Stimulated activated CD8-positive, alpha-beta memory T cell treated with anti-CD3 and anti-CD28 coated beads, Interleukin-15, amount 100 ng/mL, for 4 hours (primary cell): ENCODE measurements at places on chromosomes 16 and 17.

DNA sequence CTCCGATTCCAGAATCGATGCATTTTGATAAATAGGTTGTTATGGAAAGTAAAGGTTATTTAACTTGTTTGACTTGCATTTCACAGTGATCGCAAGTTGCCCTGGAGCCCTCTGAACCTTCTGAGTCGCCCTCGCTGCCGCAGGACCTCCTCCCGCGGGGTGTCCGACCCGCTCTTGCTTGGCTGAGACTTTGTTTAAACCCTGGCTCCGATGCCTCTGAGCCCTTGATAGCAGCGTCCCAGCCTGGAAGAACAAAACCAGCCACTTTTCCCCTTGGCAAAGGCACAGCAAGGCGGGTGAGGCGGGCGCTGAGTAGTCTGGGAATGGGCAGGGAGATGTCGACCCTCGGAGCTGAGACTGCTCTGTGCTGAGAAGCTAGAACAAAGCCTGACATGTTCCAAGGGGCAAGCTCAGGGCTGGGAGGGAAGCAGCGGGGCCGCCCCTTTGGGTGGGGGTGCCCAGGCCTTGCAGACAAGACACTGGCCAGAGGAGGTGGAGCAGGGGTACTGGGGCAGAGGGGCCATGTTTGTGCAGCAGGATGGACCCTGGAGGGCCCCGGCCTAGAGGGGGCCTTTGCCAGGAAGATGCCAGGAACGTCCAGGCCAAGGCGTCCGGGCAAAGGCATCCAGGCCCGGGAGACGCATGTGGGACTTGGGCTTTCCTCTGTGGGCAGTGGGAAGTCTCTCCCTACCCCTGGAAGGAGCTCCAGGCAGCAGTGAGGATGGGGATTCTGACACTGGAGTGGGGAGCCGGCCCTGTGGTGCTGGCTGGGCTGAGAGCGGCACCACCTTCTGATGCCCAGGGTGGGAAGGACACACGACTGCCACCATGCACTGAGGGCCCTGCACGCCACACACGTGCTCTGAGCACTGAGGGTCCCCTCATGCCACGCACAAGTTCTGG is 30.3 kb upstream of the CDH15 start:
- DNase-seq: no peak

GRCh38 chr16:71428385-71428784 is 13.5 kb downstream of the TLE7 start:
- DNase-seq: no peak

DNA sequence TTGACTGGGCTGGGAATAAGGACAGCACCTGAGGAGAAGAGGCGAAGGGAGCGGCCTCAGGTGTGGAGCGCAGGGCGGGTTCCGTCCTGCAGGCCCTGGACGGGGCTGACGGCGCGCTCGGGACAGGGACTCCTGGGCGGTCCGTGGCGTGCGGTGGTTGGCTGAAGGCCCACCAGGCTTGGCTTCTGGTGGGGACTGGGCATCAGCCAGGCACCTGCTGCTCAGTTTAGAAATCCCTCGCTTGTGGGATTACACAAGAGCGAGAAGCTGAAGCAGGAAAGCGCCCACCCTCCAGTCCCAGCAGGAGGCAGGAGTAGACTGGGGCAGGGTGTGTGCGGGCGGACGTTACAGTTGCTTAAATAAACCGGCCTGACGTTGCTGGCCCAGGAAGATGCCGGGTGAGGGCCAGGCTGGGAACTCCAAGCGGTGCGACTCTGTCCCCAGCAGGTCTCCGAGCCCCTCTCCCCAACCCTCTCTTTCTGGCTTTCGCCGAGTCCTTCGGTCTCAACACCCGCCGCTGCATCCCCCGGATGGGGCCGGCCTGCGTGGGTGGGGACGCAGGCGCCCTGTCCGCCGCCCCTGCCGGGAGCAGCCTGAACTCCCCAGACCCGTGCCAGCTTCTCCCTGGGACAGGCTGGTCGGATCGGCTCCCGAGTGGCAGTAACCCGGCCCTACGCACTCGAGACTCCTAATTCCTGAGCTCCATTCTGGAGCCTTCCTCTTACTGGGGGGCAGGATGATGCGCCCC is 639 bp downstream of the MIF4GD start:
- DNase-seq: peak; percentile 12

DNA sequence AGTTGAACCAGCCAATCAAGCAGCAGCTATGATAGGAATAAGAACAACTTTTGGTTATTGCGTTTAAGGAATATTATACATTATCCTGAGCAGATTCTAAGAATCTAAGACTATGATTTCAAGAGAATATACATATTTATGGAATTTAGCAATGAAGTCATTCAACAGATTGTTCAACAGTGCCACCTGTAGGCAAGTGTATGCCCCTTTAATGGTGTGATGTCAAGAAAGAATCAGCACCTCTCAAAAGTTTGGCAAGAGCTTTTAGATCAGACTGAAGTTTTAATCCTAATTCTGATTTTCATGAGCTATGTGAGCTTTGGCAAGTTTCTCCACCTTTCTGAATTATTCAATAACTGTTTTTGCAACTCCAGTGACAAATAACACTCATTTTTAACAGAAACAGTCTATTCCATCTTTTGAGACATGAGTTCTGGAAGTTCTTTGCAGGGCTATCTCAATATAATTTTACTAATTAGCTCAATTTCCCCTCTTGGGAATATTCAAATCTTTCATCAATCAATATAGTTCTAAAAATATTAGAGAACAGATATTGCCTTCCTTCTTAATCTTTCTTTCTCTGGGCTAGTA is 474.3 kb upstream of the TOM1L1 start:
- DNase-seq: no peak

GRCh38 chr17:16915752-16916556 is 56.0 kb downstream of the TNFRSF13B start:
- DNase-seq: no peak

DNA sequence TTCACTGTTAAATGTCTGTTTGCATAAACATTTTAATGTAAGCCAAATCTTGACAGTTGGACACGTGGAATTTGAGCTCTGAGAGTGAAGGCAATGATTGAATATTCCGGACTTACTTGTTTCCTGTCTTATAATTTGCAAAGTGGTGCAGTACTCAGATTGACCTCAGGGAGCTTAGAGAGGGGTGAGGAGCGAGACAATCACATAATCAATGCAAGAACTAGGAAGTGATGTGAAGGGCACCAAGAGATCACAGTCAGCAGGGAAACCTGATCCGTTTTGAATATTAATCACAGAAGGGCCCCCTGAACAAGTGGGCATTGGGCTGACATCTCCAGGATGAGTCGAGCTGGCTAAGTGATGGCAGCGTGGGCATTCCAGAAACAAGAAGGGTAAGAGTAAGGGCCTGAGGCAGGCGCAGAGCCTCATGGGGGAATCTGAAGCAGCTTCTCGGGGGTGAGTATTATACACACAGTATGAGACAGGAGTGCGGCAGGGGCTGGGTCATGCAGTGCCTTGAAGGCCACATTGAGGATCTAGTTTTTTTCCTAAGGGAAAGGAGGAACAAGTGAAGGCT is 26.1 kb downstream of the TEX2 start:
- no peak for DNase-seq

DNA sequence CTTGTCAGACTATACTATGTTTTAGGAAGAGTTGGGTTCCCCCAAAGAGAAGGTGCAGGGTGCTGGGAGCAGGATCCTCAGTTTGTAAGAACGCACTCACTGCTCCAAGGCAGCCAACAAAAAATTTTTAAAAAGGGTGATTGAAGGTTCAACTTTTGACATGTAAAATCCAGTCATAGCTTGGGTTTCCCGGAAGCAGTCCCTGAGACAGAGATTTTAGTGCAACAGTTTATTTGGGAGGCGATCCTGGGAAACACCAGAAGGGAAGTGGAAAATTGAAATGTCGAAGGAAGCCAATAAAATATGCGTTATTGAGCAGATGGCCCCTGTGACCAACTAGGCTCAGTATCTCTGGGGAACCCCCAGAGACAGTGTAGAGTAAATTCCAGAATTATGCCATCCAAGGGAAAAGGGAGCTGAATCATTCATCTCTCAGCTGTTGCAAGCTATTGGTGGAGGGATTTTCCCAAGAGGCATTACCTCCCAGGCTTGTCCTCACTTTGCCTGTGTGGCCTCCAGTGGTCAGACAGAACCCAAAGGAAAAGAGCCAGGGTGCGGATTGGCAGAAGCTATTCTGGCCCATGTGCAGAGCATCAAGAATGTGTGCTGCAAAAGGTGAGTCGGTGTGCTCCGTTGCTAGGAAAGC is 72.9 kb downstream of the HS3ST3B1 start:
- DNase-seq: no peak

GRCh38 chr17:13568582-13569397 is 32.9 kb downstream of the HS3ST3A1 start:
- no peak for DNase-seq

DNA sequence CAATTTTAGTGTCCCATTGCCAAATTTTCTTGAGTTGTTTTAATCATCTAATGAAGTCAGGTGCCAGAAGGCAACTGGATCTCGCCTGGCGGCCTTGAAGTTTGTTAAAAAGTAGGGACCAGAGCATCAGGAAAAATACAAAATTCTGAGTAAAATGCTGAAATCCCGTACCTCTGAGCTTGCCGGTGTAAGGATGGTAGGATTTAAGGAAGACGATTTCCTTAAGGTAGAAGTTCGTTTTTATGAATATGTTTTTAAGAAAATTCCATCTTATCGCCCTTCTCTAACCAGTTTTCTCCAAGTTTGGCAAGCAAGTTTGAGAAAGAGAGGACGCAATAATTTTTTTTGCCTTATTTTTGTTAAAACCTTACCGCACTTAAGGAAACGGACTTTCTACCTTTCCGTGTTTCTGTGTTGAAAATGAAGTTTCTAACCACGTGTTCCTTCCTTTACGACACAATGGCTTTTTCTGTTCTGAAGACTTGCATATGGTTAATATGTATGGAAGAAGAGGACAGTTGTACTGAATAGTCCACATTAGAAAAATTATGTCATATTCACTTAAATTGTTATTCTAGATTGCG is 748 bp downstream of the ATF7IP2 start:
- DNase-seq: no peak

DNA sequence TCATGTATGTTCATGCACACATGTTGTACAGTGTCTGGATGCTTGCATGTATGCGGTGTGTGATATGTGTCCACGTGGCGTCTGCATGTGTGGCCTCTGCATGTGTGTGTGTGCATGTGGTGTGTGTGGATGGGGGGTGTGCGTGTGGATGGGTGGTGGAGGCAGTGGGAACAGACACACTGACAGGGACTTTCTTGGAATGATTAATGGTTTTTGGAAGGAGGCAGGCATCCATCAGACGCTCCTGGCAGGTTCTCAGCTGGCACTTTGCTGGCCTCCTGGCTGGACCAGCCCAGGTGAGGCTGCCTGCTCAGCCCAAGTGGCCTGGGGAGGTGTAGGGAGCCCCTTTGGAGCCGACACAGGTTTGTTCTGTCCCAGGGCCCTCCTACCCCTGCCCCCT is 121.2 kb upstream of the CIBAR2 start:
- no peak for DNase-seq

DNA sequence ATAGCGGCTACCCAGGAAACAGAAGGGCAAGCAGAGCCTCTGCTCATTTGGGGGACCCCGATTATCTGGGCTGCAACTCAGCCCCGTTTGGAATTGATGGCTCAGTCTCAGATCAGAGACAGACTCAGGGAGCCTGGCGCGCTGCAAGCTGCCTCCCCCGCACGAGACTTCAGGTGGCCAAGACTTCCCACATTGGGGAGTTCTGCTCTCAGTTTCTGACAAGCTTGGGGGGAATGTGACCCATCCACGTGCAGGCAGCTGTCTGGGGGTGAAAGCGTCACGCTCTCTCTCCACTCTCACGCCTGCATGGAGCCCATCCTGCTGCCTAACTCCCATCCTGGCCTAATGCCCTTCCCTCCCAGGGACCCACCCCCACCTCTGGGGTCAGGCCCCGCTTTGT is 157.6 kb upstream of the GSE1 start:
- no peak for DNase-seq

- no peak for DNase-seq
Measured at GRCh38 chr16:50781043-50781442, 39.2 kb downstream of the CYLD start.

DNA sequence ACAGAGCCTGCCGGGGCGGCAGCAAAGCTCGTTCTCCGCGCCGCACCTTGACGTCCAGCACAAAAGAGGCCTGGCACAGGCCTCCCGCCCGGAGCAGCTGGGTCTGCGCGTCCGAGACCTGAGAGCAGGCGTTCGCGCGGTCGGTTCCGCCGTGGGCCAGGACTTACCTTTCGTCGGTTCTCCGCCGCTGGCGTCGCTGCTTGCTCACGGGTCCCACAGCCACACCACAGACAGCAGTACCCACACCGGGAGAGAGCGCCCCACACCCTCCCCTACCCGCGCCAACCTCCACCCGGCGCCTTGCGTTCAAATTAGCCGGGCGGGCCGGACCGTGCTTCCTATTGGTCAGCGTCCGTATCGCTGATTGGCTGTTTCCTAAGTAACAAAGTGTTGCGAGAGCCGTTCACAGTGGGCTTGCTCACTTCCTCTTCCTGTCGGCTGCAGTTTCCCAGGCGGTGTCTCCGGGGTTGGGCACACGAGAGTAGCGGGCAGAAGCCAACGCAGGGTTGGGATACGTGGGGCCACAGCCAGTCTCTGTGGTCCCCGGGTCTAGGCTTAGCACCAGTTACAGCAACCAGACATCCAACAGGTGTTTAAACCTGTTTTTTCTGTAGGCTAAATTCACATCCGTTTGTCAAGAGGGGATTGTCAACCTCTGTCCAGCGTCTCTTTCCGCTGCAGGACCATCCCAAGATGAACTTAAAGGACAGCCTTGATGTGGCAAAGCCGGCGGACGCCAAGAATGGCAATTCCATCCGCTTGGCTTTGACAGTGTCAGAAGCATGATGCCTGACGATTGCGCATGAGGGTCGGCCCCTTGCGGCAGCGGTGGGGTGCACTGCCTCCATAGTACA is at the start of gene KIF18B:
Gene KIF18B, minus strand, starts transcription at position 313 of the 854 bp plus-strand sequence. CDS start 11,429 bp downstream, outside the sequence.
- peak; percentile 76 for DNase-seq

DNA sequence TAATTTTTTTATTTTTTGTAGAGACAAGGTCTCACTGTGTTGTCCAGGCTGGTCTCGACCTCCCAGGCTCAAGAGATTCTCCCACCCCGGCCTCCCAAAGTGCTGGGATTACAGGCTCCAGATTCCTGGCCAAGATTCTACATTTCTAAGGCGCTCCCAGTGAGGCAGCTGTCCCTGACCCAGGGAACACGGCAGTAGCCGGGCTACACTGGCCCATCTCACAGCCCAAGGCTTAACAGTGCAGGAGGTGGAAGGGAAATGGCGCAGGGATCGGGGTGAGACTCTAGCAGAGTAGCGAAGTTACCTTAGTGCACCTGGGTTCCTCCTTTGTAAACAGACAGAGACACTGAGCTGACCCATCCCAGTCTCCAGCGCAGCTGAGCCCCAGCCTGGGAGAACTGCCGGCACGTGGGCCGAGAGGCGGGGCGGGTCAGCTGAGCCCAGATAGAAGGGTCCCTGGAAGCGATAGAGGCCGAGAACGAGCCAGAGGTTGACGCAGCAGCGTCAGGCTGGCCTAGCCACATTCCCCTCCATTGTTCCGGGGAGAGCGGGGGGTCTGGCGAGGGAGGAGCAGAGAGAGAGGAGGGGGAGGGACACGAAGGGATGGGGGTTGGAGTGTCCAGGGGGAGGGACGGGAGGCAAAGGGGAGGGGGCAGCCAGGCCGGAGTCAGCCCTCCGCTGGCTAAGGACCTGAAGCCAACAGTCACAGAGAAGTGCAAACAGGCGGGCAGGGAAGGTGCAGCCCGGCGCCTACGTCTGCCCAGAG is 2.5 kb downstream of the CARHSP1 start:
- no peak for DNase-seq
